G401 (cell line): ENCODE measurements at places on chromosomes 4 and X. TPM values are rescaled to one million over a fixed set of nuclear protein-coding genes. Genes with fewer than 3 reads are reported as not detected.

Gene MXRA5
- total RNA-seq, result 0.06 TPM in 1 of 2 replicates, not detected in the other

Gene JAKMIP1
- not detected in 2 replicates for total RNA-seq

Gene UGT2B10
- not detected in 2 replicates for total RNA-seq

Gene FLNA
- total RNA-seq, result 811 and 832 TPM in 2 replicates

Gene BEX2
- 101 and 163 TPM in 2 replicates for total RNA-seq

Gene HPGD
- total RNA-seq, result not detected in 2 replicates

Gene MUC7
- not detected in 2 replicates for total RNA-seq

Gene CISD2
- 72.7 and 80.0 TPM in 2 replicates for total RNA-seq

Gene PNMA6A
- total RNA-seq, result 9.1 and 15.1 TPM in 2 replicates

DNA sequence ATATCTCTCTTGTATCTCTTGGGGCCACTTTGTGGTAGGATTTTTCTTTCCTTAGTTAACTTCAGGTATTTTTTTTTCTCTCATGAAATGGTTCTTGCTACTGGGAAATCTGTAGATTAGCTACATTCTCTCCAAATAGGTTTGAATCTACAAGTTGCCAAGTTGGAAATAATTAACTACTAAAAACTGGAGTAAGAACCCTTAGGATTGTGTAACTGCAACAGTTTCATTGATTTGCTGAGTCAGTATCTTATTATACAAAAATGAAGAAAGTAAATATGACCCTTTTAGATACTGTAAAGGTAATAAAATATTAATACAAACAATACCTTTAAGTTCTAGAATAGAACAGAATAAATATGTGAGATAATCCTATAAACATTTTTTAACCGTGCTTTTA, 327.9 kb downstream of the CXXC4 start:
- no peak for DNase-seq

DNA sequence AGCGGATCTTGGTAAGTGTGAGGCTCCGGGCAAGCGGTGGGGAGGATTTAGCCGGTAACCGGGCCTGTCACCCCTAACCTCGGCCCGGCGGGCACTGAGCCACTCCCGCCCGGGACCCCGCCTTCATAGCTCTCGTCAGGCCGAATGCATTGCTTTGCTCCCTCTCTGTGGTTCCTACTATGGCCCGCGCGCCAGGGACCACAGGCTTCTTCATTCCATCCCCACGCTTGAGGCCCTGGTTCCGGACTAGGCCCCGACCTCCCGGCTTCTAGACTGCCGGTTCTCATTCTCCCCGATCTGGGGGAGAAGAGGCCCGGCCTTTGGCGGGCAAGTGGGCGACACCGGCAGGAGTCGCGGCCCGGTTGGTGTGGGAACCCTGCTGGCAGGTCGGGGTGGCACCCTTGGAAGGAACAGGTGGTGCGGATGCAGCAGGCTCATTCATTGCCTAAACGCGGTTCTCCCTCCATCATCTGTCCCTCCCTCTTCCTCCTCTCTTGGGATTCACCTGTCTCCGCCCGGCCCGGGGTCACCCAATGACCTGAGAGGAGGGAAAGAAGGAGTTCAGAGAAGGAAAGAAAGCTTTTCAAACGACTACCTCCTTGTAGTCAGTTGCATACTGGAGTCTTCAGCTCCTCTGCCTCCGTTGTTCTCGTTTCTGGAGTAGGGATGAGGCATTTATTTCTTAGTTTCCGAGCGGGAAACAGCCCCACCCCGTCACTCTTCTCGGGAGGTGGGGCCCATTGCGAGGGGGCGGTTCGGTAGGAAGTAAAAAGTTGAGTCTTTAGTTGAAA, at the start of gene NDUFC1:
Gene NDUFC1 (minus strand): TSS at position 657 of the 791 bp plus-strand sequence. CDS start 6,679 bp downstream, outside the sequence.
- DNase-seq, result peak; percentile 40

DNA sequence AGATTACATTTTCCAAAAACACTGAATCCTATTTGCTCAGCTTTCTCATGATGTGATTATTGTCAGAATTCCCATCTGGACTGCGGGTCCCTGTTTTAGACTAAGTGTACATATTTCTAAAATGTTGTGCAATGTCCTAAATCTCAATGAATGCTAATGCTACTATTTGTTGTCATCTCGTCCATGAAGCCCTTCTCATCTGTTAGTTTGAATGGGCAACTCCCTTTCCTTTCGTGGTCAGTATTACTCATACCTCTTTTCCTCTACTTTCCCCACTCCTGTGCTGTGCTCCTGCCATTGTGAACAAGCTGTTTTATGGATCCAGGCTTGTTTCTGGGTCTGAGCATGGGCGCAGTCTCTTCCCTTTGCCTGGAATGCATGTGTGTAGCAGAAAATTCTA, 91.0 kb downstream of the MID1 start:
- no peak for DNase-seq

- peak; percentile 17 for DNase-seq
Observed at GRCh38 chr4:6724421-6725111, 8.6 kb downstream of the BLOC1S4 start.

DNA sequence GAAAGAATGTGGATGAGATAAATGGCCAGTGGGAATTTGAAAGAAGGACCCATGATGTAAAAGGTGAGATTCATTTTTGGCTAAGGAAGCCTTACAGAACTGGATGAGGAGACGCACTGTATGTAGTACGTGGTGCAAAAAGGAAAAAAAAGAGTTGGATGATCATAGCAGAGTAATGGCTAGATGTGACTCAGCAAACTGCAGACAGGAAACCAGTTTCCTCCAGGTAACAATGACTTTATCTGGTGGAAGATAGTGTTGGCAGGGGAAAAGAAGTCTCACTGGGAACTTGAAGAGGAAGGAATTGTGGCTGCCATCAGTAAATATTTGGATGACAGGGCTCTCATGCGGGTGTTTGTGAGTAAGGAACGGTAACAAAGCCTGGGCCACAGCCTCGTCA, 243.2 kb downstream of the CPE start:
- no peak for DNase-seq

DNA sequence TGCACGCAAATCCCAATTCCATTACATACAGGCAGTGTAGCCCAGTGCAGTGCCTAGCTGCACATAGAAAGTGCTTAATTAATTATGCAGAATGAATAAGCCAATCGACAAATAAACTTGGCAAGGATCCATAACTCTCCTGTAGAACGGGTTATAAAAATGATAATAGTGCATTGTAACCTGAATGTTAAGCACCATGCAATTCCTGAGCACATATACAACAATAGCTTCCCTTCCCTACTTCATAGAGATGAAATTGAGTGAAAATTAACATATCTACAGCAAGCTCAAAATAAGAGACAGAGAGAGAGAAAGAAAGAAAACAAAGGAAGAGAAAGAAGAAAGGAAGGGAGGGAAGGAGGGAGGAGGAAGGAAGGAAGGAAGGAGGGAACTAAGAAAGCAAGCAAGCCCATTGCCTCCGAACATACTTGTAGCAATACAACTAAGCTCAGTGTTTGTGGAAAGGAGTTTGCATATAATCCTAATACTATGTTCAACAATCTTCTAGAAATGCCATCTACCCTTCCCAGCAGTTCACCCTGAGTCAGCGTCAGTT, 1074.0 kb upstream of the LCORL start:
- no peak for DNase-seq

DNA sequence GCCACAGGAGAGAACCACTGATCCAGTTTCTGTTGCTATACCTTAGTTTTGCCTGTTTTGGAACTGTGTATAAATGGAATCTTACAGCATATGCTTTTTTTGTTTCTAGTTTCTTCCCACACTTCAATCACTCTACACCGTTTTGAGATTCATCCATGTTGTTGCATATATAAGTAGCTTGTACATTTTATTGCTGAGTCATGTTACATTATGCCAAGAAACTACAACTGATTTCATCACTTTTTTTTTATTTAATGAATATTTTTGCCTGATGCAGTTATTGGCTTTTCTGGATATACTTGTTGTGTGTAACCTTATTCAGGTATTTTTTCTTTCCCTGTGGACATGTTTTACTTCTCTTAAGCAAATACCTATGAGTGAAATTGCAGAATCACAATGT, 1135.9 kb downstream of the RAPGEF2 start:
- no peak for DNase-seq

DNA sequence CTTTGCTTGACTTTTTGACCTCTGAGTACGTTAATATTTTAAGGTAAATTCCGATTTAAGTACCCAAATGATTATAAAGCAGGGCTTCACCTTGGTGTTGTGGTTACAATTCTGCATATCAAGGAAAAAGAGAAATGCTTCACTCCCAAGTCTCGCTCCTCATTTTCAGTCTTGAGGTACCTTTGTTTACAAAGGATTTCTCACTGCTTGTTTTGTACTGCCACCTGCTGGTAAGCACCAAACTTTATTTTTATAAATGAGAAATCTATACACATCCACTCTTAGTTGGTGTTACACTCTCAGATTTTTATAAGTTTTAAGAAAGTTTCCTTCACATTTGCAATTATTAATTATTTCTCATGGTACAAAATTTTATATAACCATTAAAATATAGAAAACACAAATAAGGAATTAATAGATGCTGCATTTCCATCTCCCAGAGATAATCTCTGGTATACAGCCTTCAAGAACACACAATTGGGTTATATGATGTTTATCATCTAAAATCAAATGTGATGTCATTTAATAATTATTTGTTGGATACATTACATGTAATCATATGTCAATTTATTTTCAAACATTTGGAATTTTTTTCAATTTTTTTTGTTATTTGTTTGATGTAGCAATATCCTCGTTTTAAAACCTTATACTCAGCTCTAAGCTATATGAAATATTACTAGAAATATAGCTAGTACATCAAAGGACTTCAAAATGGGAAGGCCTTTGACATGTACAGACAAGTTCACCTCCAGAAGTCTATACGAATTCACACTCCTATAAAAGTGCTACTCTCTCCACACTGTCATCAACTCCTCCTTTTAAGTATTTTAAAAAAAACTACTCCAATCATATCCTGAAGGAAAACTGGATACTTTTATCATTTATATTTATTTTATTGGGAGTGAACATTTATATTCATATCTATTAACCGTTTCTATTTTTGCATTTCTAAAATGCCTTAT, 179.9 kb downstream of the KCNIP4 start:
- peak; percentile 83 for DNase-seq

DNA sequence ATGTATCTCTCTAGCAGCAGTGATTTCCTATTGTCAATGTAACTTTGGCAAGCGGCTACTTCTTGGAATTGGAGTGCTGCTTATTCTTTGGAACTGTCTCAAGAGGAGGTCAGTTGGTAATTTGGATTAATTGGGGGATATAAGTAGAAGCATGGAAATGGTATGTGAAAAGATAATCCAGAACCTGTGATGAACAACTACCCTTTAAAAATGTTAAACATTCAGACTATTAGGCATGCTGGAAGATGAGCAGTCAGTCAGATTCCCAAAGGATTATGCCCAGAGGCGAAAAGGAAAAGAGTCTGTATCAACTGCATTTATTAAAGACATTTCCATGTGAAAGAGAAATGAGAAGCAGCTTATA, 62.5 kb downstream of the SEC24D start:
- DNase-seq, result no peak

- DNase-seq, result peak; percentile 20
Observed at GRCh38 chrX:17737986-17738713, 857 bp downstream of the SCML1 start.

DNA sequence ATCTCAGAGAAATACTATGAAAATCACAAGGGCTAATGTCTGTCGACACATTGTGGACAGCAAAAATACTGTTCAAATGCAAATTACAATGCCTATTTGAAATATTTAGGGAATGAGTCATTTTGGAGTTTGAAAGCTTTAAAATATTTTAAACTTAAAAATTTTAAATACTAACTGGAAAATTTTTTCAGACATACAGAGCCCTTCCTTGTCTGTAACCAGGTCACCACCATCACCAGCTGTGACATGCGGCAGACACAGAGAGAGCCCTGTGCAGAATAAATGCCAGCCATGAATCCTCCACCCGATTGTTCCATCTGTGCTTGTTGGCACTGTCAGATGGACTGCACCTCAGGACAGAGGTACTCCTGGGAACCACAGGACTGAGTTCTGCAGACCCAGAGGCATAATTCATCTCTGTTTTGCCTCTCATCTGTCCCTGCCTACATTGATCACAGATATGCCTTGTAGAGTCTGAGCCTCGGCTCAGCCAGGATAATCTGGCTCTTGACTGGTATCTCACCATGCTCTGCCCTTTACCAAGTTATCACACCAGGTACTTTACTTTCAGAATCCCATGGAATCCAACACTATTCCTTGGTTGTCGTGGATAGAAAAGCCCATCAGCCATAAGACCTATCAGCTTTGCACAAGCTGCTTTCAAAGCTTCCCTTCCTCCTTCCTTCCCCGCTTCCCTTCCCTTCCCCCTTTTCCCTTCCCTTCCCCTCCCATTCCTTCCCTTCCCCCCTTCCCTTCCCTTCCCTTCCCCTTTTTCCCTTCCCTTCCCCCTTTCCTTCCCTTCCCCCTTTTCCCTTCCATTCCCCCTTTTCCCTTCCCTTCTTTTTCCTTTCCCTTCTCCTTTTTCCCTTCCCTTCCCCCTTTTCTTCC, 67.2 kb downstream of the TBC1D9 start:
- peak; percentile 94 for DNase-seq

DNA sequence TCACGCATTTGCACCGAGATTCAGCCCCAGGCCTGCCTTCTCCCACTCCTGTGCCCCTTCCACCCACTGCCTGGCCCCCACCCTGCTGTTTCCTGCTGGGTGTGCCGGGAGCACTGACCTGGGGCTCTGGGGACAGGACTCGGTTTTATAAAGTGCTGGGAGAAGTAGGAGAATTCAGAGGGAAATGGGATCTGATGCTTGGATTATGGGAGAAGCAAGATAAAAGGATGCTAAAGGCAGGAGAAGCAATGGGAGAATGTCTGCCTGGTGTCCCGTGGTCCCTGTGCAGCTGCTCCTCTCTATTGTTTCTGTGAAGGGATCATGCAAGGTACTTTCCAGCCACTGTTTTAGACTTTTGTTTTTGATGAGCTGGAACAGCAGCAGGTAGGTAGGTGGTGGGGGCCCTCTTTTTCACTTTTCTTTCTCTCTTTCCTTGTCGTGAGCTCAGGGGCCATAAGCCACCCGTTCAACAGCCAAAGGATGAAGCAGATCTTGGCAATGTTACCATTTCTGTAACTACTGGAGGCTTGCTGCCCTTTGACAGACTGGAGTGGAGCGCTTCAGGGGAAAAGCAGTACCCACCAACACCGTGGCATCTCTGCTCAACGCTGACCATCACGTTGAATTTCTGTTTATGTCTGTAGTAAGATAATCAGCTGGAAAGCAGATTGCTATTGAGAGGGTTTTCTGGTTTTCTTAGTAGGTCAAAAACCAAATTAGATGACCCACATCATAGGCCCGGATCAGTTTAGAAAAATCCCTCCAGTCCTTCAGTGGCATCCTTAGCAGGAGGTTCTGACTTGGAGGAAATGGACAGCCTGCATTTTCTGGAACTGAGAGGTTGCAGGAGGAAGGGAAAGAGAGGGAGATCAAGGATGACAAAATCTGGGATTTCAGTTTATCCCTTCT, 63.8 kb upstream of the ENPP6 start:
- no peak for DNase-seq

DNA sequence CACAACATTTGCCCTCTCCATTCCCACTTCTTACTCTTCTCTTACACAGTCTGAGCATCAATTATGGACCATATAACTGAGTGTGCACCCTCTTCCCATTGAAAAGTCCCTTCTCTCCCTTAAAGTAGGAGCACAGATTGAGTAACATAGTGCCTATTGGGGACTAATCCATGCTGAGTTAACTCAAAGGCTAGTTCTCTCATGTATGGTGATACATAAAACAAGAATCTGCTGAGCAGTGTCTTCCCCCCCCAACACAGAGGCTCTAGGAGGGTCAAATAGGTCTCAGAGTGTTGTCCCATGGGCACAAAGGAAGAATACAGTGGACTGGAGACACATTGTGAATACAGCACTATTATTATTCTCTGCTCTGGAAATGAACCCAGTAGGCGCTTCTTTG, 274.6 kb upstream of the BOD1L1 start:
- no peak for DNase-seq

- no peak for DNase-seq
Observed at GRCh38 chr4:159163521-159163920, 60.6 kb downstream of the RAPGEF2 start.

- no peak for DNase-seq
Observed at GRCh38 chr4:125115476-125115875, 199.3 kb upstream of the FAT4 start.
